Hepatocyte (in vitro differentiated cells): ENCODE measurements at places on chromosomes 3 and 15. TPM values are rescaled to one million over a fixed set of nuclear protein-coding genes. Genes with fewer than 3 reads are reported as not detected.

DNA sequence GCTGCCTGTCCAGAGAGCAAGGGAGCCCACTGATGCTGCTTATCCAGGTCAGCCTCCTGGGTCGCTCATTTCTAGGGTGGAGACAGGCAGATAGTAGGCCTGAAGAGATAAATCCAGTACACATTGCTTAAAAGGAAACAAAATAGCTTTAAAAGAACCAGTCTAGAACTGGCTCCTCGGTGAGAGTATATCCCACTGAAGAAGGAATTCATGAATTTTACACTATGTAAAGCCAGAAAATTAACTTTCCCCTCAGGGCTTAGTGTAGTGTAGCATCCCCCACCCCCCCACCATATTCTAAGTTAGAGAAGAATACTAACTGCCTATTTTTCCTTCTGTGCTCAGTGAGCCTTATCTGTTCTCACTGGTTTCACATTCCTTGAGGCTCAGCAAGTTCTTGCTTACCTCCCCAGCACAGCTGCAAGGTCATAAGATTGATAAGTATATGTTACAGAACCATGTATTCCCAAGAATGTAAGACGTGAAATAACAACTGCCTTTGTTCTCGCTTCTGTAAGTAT lies 30.5 kb upstream of the NOX5 start:
- DNase-seq: peak; percentile 13

DNA sequence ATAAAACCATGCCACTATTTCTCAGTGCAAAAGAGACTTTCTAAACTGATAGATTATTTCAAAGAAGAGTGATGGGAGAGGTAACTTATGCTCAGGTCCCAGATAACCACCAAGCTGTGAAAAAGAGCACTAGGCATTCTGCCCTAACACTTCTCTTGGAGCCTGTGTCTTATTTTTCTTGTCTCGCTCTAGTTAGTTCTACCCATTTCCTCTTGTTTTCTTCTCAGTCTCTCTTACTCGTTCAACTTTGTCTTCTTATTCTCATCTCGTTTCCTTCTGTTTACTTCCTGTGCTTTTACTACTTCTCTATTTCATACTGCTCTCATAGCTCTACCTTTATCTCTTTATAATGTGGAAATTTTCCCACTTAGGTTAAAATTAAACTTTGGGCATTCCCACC lies 91.8 kb upstream of the CGNL1 start:
- no peak for DNase-seq

DNA sequence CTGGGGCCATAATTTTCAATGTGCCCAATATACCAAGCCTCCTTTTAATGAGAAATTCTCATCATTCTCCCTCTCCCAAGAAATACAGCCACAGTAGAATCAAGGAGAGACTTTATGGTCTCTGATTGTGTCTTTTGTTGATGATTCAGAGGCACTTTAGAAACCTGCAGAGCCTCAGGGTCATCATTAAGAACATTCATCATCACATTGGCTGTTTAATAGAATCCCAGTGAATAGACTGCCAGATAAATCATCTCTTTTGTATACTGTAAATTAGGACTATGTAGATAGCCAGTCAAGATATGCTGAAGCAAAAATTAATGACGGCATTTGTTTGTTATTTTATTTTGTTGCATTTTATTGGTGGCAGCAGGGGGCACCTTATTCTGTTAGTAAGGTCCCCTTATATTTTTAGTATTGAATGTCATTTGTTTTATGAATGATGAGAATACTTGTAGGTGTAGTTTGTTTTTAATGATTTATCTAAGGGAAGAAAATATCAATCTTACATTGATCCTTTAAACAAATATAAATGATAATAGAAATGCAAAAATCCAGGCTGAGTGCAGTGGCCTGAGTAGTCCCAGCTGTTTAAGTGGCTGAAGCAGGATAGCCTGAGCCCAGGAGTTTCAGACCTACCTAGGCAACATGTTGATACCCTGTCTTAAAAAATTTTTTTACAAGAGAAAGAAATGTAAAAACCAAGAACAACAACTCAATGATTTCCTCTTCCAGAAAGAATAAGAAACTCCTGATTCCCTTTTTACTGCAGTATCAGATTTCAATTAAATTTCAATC lies 138.8 kb downstream of the ZBBX start:
- DNase-seq: no peak

DNA sequence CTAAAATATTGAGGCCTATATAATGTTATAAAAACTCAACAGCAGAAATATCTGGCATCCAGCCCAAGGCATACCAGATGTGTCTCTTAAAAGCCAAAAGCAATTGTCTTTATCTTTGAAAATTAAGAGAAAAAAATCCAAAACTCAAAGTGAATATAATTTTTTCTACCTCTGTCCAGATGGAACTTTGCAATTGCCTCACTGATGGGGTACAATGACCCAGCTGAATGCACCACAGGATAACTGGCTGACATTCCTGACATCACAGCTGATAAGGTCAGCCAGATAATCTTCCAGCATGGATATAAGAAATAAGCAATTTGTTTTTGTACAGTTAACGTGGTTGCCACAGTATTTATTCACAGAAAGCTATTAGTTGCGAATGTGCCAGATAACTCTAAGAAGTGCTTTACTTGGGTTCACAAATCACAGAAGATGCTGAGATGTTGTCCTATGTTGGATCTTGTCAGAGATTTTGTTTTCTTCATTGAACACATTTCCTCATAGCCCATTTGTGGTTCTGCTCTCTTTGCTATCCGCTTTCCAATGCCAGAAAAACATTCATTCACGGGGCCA lies 566.9 kb upstream of the CCDC54 start:
- DNase-seq: no peak

GRCh38 chr15:61281328-61281727 lies 52.2 kb upstream of the RORA start:
- no peak for DNase-seq

Gene LRTM1
- 0.23 TPM in 1 of 2 replicates, not detected in the other for polyA plus RNA-seq

Gene PARP6
- polyA plus RNA-seq: 61.4 and 77.4 TPM in 2 replicates
